ENCODE measurements at places on chromosomes 12 and 14. TPM values are rescaled to one million over a fixed set of nuclear protein-coding genes. Genes with fewer than 3 reads are reported as not detected.

The HOXC9 gene
- 29.8 TPM for polyA plus RNA-seq

The SIX4 gene
- 7.0 TPM for polyA plus RNA-seq

The RHEBL1 gene
- polyA plus RNA-seq = 2.0 TPM

The HSPB8 gene
- polyA plus RNA-seq = 5.8 TPM

The LRIG3 gene
- 35.1 TPM for polyA plus RNA-seq

The TMPRSS12 gene
- polyA plus RNA-seq = 0.25 TPM

The RPGRIP1 gene
- polyA plus RNA-seq = 0.90 TPM

The TSPAN31 gene
- polyA plus RNA-seq = 93.6 TPM

The CRIP1 gene
- 34.6 TPM for polyA plus RNA-seq

DNA sequence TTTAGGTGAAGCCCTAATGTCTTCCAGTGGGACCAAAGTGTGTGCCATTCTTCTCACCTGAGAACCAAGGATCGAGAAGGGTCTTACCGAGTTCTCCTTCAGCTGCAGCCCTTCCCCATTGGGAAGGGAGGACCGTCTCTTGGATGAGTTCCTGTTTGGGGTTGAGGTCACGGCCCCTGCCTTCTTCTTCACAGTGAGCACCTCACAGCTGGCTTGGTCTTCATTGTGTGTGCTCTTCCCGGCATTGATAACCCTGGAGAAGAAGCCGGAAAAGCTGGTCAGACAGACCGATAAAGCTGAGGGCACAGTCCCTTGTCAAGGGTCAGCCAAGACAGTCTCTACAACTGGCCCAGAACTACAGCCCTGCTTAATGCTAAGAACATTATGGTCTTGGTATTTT is 102.9 kb downstream of the PPM1H start:
- no peak for DNase-seq

DNA sequence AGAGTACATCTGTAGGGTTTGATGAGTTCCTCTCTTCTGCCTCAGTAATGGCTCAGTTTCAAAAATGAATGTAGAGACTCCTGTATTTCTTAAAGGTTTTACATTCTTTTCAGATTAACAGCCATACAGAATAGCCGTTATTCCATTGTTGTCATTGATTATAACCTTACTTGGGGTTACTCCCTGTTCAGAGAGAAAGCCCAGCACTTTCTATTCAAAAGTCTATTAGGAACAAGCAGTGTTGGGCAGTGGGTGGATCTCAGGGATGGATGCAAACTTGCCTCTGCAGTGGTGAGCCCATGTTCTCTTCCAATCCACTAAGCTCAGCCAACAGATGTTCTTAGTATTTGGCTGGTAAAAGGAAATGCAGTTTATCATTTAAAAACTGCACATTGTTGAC is 342.6 kb upstream of the E2F7 start:
- DNase-seq = no peak

GRCh38 chr12:34358198-34358597 is 335.9 kb downstream of the ALG10 start:
- DNase-seq = no peak

DNA sequence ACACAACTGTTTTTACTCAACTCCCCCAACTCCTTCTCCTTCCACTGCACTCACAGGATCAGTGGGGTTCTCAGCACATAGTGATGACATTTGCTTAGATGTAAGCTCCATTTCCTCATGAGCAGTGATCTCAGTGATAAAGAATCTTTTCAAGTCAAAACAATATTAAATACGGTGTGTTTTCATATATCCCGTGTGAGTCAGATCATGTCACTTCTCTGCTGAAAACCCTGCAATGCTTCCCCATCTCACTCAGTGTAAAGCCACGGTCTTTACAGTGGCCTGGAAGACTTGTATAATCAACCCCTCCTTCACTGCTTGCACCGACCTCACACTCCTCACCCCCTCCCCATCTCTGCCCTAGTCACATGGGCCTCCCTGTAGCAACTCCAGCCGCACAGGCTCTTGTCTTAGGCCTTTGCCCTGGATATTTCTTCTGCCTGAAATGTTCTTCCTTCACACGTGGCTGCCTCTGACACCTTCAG is 149.7 kb upstream of the ARHGAP5 start:
- DNase-seq = peak; percentile 54

DNA sequence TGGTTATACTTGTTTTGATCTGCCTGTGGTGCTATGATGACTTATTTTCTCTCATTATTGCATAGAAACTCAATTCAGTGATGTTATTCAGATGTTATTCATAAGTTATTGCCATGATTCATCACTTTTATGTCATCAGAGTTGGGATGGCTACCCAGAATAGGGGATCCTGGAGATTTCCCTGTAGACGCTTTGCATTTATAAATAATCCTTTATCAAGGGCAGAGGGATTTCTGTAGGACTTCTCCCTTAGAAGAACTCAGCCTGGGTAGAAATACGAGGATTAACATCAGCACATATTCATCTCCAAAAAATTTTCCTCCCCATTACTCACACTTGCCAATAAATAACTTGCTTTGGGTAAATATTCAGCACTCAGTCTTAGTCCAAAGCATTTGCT is 4.9 kb downstream of the GPRC5A start:
- DNase-seq = no peak

GRCh38 chr12:76704693-76705092 is 59.2 kb upstream of the ZDHHC17 start:
- no peak for DNase-seq

DNA sequence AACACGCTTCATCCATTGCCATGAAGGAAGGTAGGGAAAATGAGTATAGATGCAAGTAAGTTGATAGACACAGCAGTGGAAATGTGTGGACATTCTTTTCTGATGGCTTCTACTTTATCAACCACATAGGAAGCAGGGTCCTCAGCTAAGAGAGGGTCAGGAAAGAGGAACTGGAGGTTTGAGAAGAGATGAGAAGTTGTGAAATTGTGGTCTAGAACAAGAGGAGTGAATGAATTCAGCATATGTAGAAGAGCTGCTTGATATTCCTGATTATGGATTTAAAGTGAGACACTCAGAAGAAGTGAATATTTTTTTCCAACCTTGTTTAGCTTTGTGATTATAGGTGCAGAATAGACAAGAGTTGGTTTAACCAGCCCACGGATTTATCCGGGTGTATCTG is 128.5 kb downstream of the SLC15A5 start:
- DNase-seq = no peak

GRCh38 chr14:80491131-80491530 is 279.8 kb upstream of the DIO2 start:
- no peak for DNase-seq

- DNase-seq = no peak
Observed at GRCh38 chr12:132309596-132310086, 19.7 kb downstream of the GALNT9 start.

GRCh38 chr14:100323942-100324307 is 786 bp downstream of the SLC25A47 start:
- DNase-seq = no peak

DNA sequence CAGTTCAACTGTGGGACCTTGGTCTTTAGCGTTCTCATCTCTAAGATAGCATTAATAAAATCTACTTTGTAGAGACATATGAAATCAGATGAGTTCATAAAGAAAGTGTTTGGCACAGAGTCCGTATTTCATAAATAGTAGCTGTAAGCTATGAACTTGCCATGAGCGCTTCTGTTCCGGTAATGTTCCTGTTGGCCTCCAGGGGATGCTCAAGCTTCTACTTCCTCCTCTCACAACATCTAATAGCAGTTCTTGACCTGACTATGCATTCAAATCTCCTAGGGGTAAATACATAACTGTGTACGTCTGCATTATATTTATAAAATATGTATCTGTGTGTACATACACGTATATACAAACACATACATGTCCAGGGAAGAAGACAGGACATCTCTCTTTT is 288.2 kb upstream of the TMPO start:
- DNase-seq = no peak

GRCh38 chr14:36580141-36580855 is 2.1 kb downstream of the NKX2-8 start:
- DNase-seq = no peak

DNA sequence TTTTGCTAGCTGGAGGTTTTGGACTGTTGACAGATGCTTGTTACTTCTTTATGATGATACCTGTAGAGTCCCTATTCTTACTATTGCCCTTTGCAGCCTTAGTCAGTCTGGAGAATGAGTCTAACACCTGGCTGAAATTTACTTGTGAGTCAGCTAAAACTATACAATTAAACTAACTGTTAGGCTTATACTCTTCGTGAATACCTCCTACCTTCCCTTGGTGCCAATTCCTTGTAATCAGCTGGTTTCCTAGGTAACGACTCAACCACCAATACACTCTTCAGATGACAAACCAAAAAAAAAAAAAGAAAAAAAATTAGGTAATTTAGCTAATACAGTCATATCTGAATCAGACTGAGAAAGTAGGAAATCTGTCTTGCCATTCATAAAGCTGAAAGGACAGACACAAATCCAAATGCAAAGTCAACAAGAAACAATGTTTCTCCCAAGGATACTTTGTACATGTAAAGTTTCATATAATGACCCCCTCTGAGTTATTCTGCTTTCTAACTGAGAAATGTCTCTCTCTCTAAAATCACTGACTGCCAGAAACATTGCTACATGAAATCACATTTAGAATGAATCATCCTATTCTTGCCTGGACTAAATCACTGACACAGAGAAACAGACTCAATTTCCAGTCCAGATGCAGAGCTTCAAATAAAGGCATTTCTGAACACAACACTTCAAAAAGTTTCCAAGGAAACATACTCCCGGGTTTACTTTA is 56.5 kb upstream of the CDKL1 start:
- no peak for DNase-seq

- no peak for DNase-seq
Observed at GRCh38 chr14:36293824-36294223, 26.6 kb downstream of the MBIP start.
